Retina (tissue), 1 donor: ENCODE measurements at places on chromosomes 12 and 14.

- DNase-seq = no peak
Measured at GRCh38 chr14:68815298-68816182, 22.7 kb upstream of the ZFP36L1 start.

GRCh38 chr12:69024413-69024812 is 91.4 kb upstream of the CPM start:
- DNase-seq = no peak

DNA sequence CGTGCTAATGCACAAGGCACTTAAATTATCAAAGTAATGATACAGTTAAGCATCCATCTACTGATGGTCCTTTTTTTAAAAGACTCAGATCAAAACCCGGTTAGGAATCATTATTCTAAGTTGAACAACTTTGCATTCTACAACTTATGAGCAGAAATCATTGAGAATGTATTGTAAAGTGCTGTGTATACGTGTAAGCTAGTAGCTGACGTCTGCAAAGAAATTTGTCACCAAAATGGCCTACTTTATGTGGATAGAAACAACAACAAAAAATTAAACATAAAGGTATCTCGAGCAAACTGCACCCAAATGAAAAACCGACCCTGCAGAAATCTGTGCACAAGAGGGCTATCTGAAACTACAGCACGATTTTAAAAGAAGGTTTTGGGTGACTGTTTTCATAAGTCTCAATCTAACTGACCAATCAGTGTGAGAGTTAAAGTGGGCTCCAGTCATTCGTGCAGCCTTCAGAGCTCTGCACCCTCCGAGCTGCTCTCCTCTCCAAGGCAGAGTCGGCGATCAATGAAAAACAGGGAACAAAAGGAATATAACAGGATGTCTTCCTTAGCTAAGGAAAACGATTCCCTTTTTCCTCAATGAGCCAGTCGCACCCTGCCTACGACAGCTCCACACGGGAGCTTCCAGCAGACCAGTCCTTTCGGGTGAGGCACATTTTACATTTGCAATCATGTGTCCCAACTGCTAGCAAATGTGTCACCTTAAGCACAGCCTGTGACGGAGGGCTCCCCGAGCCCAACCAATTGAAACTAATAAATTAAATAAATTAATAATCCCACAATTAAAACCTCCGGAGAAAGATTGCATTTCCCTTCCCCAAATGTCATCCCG is 200.7 kb upstream of the FOXN3 start:
- DNase-seq = peak; percentile 73

GRCh38 chr14:66206554-66206953 is 279.6 kb upstream of the CCDC196 start:
- peak; percentile 5 for DNase-seq

- no peak for DNase-seq
Measured at GRCh38 chr12:7144414-7145120, 14.4 kb downstream of the CLSTN3 start.

DNA sequence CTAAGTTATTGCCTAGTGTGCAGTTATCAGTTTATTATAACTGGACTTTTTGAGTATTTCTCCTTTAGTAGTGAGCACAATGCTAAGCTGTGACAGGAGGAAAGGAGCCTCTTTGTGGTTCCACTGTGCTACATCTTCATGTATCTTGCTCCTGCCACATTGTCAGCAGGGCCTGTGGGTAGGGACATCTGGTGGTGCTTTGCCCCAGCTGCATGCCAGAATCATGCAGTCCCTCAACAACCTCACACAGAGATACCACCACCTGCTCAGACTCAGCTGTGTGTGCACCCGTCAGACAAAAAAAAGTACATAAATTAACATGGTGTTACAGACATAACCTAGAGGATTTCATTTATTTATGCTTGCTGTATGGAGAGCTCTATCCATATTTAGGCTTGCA is 51.1 kb downstream of the MIS18BP1 start:
- peak; percentile 15 for DNase-seq

DNA sequence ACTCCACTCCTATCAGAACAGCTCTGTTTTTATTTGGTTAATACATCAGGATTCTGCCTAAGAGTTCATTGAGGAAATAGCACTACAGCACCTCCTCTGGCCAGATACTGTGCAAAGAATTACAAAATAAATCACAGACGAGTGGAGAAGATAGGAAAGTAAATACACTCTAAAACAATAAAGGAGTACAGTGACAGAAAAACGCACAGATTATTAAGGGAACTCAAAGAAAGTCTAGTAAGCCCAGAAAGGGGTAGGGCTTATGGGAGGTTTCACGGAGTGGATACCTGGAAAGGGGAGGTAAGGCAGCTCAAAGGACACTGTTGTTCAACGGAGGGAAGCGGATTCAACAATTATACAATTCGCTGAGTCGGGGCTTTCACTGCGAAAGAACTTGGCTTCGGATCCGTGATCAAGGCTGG is 5.5 kb downstream of the OR10AD1 start:
- no peak for DNase-seq

GRCh38 chr14:99889268-99889667 is 96.1 kb downstream of the EML1 start:
- DNase-seq = peak; percentile 79
